ENCODE measurements at places on chromosomes 2 and 18.
A peak's percentile ranks its signal among the peaks of the same experiment; 100 is the strongest.

GRCh38 chr18:39951142-39951720, 2003.8 kb upstream of the PIK3C3 start:
- DNase-seq: no peak

DNA sequence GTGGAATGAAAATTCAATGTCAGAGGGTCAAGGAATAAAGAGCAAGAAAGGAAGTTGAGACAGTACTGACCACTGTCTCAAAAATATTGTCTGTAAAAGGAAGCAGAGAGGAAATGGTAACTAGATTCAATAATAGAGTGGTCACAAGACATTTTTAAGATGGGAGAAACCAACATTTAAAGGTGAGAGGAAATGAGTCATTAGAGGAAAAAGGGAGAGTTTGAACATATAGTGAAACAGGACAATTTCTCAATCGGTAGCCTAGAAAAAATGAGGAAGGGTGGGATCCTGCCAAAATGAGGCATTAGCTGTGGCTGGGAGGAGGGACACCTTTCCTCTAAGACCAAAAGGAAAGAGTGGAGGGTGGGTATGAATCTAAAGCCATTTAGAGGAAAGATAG, 288.5 kb downstream of the SP3 start:
- no peak for DNase-seq

GRCh38 chr2:200509235-200509611, 645 bp downstream of the KCTD18 start:
- no peak for DNase-seq

DNA sequence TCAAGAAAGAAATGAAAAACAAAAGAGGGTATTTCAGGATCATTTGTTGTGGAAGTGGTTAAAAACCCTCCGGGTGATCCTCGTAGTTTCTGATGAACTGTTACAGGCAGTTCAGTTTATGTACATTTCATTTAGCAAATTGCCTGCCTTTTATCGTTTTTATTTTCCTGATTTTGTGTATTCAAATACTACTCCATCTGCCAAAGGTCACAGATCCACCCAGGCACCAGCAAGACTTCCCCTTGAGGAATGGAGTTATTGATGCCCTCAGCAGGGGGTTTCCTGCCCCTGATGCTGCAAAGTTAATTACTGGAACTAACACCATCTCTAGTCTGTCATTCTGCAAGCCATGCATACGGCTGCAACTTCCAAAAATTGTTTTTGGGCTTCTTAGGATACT, 641.9 kb downstream of the SLC4A3 start:
- no peak for DNase-seq

GRCh38 chr18:12377556-12378197, 650 bp upstream of the AFG3L2 start:
- DNase-seq: peak; percentile 89

DNA sequence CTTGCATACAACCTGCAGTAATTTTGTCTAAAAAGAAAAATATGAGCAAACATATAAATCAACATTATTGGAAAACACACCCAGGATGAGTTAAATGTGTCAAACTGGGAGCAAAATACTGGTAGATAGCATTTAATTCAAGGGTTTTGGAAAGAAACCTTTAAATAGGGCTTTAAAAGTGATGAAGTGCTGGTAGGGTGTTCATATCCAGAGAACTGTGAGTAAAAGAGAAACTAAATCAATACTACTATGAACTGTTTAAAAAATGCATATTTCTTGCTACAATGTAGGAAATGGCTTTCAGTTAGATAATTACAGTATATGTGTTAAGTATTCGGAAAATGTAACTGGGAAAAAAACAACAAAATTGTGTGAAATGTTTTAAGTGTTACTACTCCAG, 117.8 kb downstream of the ATAD2B start:
- DNase-seq: no peak

- DNase-seq: no peak
These were observed 848 bp downstream of the VRK2 start for GRCh38 chr2:58047373-58047935.

GRCh38 chr2:219628986-219629901, 1.8 kb downstream of the SLC4A3 start:
- no peak for DNase-seq

DNA sequence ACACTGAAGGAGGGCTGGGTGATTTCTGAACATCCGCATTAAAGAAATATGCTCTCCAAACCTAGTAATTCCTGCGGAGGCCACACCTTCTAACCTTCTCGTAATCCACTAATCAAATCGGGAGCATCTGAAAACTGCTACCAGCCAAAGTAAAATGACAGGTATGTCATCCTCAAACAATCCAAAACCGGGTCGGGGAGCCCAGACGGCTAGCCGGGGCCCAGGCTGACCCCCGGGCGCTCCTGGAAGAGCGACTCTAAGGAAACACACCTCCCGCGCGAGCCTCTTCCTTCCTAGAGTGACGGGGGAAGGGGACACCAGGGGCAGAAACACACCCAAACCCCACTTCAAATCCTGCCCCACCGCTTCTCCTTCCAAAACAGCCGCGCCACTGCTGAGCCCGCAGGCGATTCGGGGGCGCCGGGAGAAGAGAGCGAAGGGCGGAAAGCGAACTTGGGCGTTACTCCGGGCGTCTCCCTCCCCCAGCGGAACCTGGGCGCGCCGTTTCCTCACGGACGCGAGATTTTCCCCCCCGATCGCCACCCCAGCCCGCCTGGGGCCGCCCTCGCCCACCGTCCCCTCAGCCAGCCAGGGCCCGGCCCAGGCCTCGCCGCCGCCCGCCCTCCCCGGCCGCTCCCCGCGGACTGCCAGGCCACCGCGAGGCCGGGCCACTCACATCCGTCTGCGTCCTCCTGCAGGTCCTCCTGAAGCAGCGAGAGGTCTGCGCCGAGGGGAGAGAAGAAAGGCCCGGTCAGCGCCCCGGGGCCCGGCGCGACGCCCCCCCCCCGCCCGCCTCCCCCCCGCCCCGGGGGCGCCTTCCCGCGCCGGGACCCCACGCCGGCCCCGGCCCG, 584 bp downstream of the PPP4R1 start:
- DNase-seq: no peak

DNA sequence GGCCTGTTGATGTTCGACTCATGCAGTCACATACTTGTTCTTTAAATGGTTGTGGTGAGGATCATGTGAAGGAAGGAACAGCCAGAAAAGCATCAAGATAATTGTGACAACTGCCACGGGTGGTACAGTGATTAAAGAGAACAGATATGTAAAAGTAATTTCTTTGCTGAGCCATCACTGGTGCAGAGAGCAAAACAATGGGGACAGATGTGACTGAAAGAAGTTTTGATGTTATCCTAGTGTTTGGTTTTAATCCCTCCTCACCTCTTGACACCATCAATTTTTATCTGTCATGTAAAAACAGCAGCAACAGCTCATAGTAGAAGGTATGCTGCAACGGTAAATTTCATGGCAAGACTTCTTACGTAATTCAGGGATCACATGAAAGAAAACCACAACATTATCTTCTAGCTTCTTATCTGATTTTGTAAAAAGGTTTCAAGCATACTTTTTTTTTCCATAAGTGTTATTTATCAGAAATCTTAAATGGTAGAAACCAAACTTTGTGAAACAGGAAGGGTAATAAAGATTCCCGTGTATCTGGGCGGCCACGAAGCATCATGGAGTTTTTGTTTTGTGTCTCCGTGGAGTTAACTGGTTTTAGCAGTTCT, 65.2 kb downstream of the PLCL1 start:
- DNase-seq: no peak

GRCh38 chr2:135030826-135031225, 16.4 kb downstream of the MAP3K19 start:
- no peak for DNase-seq

DNA sequence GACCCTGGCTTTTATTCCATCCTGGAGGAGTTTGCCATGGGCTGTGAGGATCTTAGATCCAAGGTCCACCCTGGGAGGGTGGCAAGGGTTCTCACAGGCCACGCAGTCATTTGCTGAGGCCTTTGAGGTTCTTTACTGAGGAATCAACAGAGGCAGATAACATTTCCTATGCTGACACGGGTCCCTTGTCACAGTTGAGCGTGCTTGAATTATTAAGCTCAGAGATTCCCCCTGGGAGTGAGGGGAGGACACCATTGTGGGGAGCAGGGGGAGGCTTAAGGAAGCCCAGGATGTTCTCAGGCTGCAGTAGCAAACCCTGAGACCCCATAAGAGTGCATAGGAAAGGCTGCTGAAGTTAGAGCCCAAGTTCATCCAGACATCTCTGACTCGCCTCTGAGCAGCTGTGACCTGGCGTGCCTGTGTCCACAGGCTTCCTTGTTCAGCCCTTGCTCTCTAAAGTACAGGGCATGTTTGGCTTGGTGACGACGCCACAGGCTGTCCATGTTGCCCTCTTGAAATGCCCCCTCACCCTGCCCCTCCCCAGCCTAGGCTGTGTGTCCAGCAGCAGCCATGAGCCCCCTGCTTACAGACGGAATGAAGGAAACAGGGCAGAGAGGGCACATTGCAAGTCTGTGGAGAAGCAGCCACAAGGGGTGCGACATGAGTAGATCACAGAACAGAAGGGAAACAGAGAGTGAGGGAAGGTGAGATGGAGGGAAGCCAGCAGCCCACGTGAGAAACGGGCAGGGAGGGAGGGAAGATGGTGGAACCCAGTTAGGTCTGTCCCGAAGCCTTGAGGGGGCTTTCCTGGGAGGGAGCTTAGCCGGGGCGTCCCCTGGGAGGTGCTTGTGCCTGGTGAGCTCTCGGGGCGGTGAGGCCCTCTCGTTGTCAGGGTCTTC, 34.0 kb downstream of the NAPG start:
- no peak for DNase-seq

DNA sequence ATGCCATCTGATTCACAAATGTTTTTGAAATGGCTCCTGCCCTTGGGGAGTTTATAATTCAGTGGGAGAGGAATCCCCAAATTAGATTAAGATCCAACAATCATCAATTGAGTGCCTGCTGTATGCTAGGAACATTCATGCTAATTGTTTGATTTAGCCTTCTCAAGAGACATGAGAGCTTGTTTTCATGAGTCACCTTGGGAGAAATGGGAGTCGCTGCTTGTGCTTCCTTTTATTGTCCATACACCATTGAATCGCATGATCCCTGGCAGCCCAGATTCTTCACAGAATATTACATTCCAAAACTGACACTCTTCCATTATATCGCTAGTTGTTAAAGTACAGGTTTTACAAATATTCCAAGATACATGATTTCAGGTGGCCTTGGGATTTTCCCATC, 106.0 kb upstream of the MAP3K20 start:
- DNase-seq: no peak

DNA sequence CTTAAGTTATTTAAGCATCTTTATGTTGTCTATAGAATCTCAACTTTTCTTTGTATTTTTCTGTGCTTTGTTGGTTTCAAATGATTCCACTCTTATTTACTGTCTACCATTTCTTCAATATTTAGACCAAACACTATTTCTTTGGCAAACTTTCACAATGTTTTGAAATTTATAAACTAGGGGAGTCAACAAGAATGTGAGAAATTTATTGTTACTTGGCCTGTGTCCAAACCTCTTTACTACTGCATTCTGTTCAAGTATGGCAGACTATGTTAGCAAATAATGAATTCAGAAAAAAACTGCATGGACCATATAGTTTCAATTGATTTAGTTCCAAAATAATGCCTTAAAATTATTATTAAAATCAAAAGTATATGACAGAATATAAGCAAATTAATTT, 470.2 kb downstream of the FBXO15 start:
- DNase-seq: no peak

- no peak for DNase-seq
These were observed 2.6 kb upstream of the PPM1B start for GRCh38 chr2:44166096-44166495.

DNA sequence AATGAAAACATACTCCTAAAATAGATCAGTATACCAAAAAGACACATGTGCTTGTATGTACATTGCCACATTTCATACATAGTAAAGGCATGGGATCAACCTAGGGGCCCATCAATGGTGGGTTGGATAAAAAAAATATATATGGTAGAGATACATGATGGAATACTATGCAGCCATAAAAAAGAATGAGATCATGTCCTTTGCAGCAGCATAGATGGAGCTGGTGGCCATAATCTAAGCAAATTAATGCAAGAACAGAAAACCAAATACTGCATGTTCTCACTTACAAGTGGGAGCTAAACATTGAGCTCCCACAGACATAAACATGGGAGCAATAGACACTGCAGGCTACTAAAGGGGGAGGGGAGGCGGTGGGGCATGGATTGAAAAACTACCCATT, 18.6 kb upstream of the NCOA1 start:
- DNase-seq: no peak

DNA sequence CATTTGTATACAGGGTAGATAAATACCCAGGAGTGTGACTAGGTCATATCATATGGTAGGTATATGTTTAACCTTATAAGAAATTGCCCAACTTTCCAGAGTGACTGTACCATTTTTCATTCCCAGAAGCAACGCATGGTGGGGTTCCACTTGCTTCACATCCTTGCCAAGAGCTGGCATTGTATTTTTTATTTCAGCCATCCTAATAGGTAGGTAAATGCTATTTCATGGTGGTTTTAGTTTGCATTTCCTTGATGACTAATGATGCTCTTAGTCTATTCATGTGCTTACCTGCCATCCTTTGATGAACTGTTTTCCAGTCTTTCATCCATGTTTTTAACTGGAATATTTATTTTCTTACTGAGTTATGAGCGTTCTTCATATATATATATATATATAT, 51.9 kb downstream of the MAP4K3 start:
- DNase-seq: no peak

DNA sequence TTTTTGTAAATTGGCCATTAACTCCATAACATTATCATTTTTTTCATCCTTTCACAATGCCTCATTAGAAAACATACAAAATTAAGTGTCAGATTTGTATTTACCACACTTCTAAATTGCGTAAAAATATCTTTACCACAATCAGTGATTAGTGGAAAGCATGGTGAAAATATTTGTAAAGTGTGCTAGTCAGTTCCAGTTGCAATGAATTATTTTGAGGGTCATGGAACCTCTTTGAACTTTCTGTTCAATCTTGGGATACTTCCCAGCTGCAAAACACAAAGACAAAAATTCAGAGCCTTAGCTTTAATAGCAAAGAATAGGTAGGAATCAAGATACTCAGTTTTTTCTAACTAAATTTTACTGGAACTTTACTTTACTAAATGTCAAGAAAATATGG, 4.0 kb upstream of the COL3A1 start:
- no peak for DNase-seq

GRCh38 chr2:42125841-42126594, 43.1 kb upstream of the EML4 start:
- DNase-seq: no peak

GRCh38 chr2:43300781-43301583, 74.6 kb upstream of the ZFP36L2 start:
- no peak for DNase-seq

GRCh38 chr2:219168526-219168925, 1.3 kb downstream of the SLC23A3 start:
- DNase-seq: no peak

- DNase-seq: no peak
These were observed 33.6 kb upstream of the AP1S3 start for GRCh38 chr2:223870840-223871611.

GRCh38 chr18:31513189-31513935, 15.4 kb downstream of the DSG2 start:
- DNase-seq: peak; percentile 73

DNA sequence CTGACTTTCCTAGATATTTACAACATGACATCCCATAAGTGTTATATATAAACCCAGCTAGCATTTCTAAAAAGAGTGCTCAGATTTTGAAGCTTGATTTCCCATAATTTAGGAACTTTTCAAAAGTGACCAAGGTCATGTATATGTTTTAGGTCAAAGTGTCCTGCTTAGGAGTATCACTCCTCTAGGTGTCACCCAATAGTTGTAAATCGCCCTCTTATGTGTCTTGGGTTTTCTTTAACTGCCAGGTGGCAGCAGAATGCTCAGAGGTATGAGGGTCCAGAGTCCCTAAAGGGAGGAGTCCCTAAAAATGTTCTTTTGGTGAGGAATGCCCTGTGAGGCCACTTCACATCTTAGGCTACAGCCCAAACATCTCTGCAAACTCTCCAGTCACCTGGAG, 358.3 kb downstream of the CELF4 start:
- DNase-seq: no peak

Data from kidney epithelial cell (primary cell).